SW 1271 (cell line): ENCODE measurements at places on chromosomes 2 and 18.

- DNase-seq: no peak
Measured at GRCh38 chr18:51133580-51134160, 63.8 kb downstream of the MEX3C start.

DNA sequence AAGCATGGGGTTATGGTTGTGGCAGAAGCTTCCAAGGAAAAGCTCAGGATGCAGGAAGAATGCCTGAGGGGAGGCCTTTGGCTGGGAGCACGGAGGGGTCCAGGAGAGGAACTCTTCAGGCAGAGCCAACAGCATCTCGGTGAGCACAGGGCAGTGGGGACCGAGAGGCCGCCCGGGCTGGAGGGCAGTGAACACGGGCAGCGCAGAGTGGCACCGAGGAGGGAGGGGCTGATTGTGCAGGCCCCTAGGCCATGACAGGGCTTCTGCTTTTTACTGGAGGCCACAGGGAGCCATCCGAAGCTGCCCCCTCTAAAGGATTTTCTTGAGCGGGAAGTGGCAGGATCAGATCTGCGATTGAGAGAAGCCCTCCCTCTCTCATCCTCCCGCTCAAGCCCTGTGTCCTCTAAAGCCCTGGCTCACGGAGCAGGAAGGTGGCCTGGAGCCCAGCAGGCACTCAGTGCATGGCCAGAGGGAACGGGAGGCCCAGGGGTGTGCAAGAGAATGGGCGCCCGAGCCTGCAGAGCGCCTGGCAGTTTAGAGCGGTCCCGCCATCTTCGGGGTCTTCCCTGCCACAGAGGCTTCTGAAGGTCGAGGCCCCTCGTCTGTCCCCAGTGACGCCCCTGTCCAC lies 110.0 kb upstream of the STON1 start:
- no peak for DNase-seq

DNA sequence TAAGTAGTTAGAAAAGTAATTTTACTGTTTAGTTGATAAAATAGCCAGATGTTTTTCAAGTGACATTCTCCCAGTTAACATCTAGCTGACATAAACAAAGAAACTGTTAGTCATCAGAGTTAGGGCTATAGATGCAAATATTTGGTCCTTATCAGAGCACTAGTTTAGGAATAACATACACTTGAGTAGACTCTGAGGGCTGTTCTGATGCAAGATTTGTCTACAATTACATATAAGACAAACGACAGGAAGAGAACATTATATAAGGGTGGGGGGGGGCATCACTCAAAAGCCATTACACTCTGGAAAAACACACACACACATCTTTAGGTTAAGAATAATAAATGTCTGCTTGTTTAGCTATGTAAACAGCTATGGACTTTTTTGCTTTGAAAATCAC lies 554.4 kb upstream of the LRRTM1 start:
- no peak for DNase-seq

- DNase-seq: no peak
Measured at GRCh38 chr2:38113981-38114708, 38.2 kb upstream of the CYP1B1 start.

DNA sequence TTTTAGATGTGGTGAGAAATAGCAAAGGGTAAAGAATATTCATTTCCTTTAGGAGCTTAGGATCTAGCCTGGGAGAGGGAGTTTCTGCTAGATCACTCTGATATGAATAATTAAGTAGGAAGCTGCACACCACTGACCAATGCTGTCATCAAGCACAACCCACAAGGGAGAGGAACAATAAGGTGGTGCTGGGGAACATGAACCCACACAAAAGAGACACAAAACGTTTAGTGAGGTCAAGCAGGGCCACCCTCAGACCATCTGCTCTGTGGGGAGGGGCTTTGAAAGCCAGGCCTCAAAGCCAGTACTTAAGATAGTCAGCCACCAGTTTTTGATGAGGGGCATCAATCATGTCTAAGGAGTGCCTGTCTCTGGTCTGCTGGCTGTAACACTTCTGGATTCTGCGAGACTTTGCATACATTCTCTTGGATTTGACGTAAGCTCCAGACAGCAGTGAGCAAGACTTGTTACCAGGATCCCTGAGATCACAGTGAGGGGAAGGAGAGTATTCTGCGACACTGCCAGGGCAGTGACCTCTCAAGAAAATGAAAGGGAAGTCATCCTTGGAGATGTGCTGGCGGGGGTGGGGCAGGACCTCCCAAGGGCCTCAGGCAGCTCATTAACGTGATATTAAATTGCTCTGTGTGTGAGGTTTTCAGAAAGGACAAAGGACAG lies 127.0 kb downstream of the CCBE1 start:
- no peak for DNase-seq
